ENCODE measurements at places on chromosomes 12 and 14.

DNA sequence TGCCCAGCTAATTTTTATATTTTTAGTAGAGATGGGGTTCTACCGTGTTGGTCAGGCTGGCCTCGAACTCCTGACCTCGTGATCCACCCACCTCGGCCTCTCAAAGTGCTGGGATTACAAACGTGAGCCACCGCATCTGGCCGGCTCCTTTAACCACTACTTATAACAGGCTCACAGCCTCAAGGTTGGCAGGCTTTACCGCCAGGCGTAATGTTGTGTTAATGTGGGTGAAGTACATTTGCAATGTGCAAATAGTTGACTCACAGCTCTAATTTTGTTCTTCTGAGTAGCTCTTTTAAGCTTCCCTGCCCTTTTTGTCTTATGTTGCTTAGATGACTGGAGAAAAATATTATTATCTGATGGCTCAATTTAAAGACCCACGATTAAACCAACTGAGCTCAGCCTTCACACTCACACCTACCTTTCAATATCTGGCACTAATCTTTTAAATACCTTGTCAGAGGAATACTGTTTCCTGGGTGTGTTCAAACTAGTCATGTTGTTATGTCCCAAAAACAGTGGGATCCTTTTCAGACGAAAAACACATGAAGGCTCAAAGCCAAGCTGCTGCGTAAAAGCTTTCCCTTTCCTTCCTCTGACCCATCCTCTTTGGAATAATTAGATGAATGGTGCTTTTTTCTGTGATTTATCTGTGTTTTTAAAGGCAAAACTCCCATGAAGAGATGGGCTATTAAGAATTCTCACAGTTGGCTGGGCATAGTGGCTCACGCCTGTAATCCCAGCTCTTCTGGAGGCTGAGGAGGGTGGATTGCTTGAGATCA is 57.2 kb upstream of the USP44 start:
- no peak for DNase-seq

DNA sequence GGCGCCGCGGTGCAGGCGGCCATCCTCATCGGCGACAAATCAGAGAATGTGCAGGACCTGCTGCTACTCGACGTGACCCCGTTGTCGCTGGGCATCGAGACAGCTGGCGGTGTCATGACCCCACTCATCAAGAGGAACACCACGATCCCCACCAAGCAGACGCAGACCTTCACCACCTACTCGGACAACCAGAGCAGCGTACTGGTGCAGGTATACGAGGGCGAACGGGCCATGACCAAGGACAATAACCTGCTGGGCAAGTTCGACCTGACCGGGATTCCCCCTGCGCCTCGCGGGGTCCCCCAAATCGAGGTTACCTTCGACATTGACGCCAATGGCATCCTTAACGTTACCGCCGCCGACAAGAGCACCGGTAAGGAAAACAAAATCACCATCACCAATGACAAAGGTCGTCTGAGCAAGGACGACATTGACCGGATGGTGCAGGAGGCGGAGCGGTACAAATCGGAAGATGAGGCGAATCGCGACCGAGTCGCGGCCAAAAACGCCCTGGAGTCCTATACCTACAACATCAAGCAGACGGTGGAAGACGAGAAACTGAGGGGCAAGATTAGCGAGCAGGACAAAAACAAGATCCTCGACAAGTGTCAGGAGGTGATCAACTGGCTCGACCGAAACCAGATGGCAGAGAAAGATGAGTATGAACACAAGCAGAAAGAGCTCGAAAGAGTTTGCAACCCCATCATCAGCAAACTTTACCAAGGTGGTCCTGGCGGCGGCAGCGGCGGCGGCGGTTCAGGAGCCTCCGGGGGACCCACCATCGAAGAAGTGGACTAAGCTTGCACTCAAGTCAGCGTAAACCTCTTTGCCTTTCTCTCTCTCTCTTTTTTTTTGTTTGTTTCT is 1.7 kb downstream of the HSPA2 start:
- DNase-seq: no peak

- DNase-seq: peak; percentile 30
These were observed 67.0 kb downstream of the PRKCH start for GRCh38 chr14:61388173-61388975.

GRCh38 chr12:85374981-85375380 is 95.0 kb downstream of the ALX1 start:
- DNase-seq: no peak

Measured in effector memory CD4-positive, alpha-beta T cell (primary cell).